ENCODE measurements at places on chromosomes 3 and 15.

- no peak for DNase-seq
These were observed 193.5 kb downstream of the FOXP1 start for GRCh38 chr3:71389911-71390573.

DNA sequence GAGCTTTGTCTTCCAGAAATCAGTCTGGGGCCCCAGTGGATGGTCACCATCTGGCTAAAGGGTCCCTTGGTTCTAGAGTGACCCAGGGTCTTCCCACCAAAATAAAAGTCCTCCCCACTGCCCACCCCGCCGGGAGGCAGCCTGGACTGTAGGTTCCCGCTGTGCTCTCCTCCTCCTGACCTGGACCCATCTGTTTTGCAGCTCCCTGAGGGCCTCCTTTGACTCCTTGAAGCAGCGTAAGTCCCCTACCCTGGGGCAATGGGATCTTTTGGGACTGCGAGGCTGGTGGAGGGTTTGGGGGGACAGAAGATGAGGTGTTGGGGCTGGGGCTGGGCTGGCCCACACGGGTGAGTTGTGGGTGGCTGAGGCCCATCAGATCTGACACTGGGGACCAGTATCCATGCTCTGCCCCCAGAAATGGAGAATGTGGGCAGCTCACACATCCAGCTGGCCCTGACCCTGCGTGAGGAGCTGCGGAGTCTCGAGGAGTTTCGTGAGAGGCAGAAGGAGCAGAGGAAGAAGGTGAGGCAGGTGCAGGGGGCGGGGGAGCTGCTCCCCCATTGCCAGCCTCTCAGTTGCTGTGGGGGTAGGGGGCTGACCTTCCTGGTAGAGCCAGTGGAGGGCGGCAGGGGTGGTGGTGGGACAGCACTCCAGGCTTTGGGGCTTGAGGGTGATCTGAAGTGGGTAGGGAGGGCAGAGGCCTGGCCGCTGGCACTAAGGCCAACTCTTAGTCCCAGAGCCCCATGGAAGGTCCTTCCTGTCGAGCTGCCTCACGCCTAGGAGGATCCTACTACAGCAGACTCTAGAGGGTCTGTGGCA lies 30.4 kb downstream of the PSTPIP1 start:
- no peak for DNase-seq

DNA sequence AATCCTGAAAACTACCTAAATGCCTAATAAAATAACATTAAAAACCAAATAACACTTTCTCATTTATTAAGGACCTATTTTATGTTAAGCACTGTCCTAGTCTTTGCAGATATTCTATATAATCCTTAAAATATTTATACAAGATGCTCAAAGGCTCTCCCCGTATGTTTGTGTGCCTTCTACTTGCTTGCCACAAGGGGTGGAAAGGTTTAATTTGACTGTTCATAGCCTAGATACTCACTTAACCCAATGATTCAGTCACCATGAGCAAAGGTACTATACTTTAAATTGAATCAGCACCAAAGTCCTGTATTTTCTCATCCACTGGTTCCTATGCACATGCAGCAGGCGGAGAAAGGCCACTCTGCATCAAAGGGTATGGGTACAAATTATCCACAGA lies 32.0 kb downstream of the LSAMP start:
- DNase-seq, result no peak

GRCh38 chr3:152574461-152575079 lies 260.4 kb upstream of the P2RY1 start:
- no peak for DNase-seq

GRCh38 chr3:141085343-141086070 lies 34.4 kb downstream of the SPSB4 start:
- no peak for DNase-seq

DNA sequence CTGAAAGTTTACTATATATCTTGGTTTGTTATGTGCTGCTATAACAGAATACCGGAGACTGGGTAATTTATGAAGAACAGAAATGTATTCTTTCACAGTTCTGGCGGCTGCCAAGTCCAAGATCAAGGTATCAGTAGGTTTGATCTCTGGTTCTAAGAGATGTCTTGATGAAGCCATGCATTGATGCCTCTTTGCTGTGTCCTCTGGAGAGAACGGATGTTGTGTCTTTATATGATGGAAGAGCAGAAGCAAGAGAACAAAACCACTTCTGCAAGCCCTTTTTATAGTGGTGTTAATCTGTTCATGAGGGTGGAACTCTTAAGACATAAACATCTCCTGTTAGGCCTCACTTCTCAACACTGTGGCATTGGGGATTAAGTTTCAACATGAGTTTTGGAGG lies 62.7 kb downstream of the TCF12 start:
- DNase-seq, result no peak
